ENCODE measurements at places on chromosomes 16 and 17.

DNA sequence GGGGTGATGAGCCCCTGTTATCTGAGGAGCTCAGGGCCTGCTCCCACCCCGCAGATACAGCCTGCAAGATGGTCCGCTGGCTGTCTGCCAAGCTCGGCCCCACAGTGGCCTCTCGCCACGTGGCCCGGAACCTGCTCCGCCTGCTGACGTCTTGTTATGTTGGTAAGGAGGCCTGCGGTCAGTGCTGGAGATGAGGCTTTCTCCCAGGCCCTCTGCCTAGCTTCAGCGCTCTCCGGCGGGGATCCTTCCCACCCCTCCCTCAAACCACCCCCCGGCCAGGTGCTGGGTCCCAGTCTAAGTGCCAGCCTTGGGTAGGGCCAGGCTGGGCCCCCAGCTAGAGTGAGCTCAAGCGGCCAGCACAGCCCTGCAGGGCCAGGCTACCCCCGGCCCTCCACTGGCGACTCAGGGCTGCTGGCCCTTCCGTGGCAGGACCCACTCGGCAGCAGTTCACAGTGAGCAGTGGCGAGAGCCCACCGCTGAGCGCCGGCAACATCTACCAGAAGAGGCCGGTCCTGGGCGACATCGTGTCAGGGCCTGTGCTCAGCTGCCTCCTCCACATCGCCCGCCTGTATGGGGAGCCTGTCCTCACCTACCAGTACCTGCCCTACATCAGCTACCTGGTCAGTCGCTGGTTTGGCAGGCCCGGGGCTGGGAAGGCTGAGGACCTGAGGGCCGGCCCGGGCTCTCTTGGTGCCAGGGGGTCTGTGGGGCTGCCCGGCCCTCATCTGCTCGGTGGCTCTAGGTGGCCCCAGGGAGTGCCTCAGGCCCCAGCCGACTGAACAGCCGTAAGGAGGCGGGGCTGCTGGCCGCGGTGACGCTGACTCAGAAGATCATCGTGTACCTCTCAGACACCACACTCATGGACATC lies 6.1 kb downstream of the WDR81 start:
- no peak for DNase-seq

DNA sequence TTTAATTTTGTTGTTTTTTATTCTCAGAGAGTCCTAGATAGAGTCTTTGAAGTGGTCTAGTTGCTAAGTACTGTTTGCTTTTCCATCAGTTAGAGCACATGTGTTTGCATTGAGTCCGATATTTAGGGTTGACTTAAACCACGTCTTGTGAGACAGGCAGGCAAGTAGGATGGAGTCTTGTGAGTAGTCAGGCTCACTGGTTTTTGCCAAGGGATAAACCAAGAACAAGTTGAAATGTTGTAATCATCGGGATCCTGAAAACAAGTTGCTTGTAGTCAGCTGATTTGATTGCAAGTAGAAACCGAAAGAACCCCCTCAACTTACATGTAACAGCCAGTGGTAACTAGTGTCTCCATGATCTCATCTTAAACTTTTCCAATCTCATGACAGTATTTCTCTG lies 17.2 kb downstream of the ATP6V0A1 start:
- no peak for DNase-seq

- DNase-seq: no peak
Measured at GRCh38 chr17:41417127-41417526, 7.3 kb downstream of the KRT37 start.

- no peak for DNase-seq
Measured at GRCh38 chr17:67434061-67434525, 57.0 kb downstream of the PITPNC1 start.

GRCh38 chr16:64132759-64133361 lies 989.0 kb downstream of the CDH11 start:
- DNase-seq: no peak

GRCh38 chr17:59786536-59787319 lies 79.3 kb downstream of the VMP1 start:
- DNase-seq: peak; percentile 34

- DNase-seq: no peak
Measured at GRCh38 chr16:64410306-64410705, 711.6 kb downstream of the CDH11 start.

GRCh38 chr17:10557422-10557821 lies 8.0 kb upstream of the MYH2 start:
- no peak for DNase-seq

- DNase-seq: no peak
Measured at GRCh38 chr17:14211246-14211645, 25.4 kb downstream of the CDRT15 start.

- no peak for DNase-seq
Measured at GRCh38 chr17:5410594-5411272, 8.7 kb downstream of the NUP88 start.

- DNase-seq: no peak
Measured at GRCh38 chr16:79959226-79959625, 358.7 kb upstream of the MAF start.

DNA sequence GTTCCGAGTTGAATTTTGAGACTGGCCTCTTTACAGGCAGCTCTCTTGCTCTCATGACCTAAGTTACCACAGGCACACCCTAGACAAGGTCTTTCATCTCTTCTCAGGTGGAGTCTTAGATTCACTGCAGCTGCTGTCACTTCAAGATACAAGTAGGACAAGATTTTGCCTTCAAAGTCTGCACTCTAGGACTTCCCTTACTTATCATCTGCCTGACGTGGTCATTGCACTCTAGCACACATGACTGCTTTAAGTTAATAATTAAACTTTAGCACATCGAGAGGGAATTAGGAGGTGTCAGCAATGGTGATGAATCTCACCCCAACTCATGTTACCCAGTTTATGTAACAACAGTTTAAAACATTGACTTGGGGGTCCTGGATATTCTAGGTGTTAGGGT lies 25.6 kb downstream of the RNF135 start:
- DNase-seq: no peak

- DNase-seq: no peak
Measured at GRCh38 chr17:61203671-61204131, 195.9 kb upstream of the TBX2 start.

DNA sequence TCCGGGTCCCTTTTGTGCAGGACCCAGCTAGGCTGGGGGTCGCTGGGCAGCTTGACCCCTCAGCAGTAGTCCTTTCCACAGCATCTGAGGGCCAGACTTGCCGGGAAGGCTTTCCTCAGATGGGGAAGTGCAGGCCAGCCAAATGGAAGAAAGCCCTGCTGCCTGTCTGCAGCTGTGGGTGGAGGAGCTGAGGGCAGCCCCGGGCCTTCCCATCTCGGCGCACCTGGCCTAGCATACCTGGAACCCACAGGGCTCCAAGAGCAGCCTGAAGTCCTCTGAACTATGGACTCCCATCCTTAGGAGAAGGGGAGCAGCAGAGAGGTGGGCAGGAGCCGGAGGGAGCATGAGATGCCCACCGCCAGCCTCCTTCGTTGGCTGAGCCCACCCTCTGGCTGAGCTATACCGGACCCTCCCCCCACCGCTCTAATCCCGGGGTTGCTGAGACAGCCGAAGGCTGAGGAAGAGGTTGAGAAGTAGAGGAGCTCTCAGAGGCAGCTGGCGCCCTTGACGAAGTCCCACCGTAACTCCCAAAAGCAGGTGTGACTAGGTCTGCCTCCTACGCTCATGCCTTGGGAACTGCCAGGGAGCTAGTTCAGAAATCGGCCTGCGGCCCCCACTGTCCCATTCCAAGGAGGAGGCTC lies 13.2 kb downstream of the UBALD2 start:
- no peak for DNase-seq

DNA sequence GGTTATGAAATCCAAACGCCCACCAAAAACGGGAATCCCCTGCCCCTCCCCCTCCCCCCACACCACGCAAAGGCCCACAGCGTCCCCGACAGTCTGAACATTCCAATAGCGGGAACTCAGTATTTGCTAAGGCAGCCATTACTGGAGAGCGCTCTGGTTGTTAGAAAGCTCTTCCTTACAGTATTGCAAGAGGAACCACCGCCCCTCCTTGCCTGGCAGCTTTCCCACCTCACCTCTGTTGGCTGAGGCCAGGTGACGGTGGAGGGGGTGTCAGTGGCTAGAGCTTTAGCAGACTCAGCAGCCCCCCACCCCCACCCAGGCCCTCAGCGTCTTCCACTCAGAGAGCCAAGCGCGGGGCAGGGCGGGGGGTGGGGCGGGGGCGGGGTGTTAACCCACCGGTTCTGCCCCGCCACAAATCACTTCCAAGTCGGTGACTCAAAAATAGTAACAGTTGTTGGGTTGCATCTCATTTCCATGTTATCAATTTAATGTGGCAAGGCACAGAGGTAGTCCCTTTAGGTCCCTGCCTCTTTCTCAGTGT lies 2.2 kb upstream of the PLEKHH3 start:
- no peak for DNase-seq

- DNase-seq: no peak
Measured at GRCh38 chr16:50279504-50279865, 13.1 kb downstream of the ADCY7 start.

GRCh38 chr16:17556276-17557052 lies 85.7 kb upstream of the XYLT1 start:
- no peak for DNase-seq

DNA sequence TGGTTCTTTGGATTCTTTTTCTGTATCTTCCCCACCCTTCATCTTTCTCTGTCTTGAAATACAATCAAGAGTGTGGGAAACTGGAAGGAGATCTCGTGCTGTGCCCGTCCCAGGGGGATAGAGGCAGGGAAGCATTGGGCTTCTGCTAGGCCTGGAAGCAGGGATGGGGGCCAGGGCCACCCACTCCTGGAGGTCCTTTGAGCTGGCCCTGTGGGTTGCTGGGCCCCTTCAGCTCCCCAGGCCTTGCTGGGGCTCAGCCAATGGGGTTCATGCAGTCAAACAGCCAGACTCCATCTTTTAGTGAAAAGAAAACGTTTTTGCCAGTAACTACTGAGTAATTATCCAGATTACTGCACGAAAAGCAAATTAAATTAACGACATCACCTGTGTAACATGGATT lies 67.8 kb downstream of the CCDC182 start:
- DNase-seq: no peak

GRCh38 chr17:20852990-20853370 lies 189.8 kb downstream of the USP22 start:
- no peak for DNase-seq

DNA sequence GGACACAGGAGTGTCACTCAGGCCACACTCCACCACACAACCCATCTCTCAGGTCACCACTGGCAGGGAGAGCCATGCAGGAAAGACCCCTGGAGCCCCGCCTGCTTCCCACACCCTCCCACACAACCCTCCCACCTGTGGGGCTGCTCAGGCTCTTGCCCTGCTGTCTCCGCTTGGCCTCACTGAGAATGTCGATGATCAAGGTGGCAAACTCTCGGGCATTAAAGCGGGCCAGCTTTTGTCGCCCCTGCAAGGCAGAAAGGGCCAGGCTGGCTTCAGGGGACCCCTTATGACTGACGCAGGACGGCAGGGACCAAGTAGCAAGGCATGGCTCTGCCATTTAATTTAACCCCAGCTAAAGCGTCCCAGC lies 8.5 kb downstream of the TP53I13 start:
- no peak for DNase-seq

DNA sequence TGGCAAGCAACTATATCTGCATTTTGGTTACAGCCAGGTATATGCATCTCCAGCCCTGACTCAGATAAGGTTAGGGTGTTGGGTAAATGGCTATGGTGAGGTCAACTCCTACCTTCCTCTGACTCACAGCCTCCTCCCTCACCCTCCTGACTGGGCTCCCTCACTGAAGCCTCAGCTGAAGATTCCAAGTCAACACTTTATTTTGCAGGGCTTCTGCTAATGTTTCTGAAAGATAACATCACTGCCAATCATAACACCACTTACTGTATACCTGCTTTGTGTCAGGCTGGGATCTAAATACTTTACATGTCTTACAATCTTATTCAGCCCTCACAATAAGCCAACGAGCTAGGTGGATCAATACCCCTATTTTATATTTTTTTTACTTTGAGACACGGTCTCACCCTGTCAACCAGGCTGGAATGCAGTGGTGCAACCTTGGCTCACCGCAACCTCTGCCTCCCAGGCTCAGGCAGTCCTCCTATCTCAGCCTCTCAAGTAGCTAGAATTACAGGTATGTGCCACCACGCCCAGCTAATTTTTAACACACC lies 47.8 kb upstream of the GCSH start:
- no peak for DNase-seq

DNA sequence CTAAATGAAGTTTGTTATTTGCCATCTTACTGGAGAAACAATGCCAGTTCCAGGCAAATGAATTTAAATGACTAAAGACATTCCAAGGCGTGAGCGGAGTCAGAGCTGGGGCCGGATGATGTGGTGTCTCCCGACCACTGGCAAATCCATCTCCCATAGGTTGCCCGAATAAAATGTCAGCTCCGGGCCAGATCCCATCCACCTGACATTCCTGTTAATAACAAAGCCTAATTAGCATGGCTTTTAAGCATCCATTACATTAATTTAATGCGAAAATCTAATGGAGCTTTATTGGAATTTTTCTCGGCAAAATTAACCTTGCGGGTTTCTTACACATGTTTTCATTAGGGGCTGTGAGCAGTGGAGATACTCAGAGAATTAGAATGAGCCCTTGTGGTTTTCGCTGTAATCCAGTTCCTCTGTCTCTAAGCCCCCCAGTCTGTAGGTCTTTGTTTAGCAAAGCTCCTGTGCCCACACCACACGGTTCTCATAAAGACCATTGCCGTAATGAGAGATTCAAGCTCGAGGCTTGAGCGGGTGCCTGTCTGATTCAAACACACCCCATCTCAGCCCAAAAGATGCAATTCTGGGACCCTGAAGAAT lies 123.3 kb downstream of the CCT6B start:
- DNase-seq: no peak

DNA sequence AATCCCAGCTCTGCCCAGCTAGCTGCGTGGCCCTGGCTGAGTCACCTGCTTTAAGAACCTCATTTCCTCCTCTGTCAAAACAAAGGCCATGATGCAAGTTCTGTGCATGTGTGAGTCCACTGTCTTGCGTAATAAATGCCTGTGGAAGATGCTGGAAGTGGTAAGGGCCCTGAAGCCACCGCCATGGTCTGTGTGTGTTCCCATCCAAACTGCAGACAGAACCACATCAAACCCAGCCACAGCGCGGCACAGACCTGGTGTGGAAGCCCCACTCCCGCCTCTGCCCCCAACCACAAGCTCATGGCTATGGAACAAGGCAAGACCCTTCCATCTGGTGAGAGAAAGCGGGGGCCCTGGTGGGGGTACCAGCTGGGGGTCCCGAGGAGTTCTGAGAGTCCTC lies 26.0 kb downstream of the NECAB2 start:
- no peak for DNase-seq
